Fibroblast of gingiva (primary cell): ENCODE measurements at places on chromosomes 4 and X.

GRCh38 chr4:85372966-85373365, 102.0 kb upstream of the ARHGAP24 start:
- no peak for DNase-seq

GRCh38 chr4:126445596-126445995, 1130.8 kb downstream of the FAT4 start:
- peak; percentile 67 for DNase-seq

- DNase-seq, result peak; percentile 12
Measured at GRCh38 chr4:48162162-48162561, 28.1 kb upstream of the TXK start.

- DNase-seq, result no peak
Measured at GRCh38 chr4:184487503-184487902, 13.2 kb upstream of the IRF2 start.

GRCh38 chr4:31100536-31100935, 380.4 kb downstream of the PCDH7 start:
- no peak for DNase-seq

DNA sequence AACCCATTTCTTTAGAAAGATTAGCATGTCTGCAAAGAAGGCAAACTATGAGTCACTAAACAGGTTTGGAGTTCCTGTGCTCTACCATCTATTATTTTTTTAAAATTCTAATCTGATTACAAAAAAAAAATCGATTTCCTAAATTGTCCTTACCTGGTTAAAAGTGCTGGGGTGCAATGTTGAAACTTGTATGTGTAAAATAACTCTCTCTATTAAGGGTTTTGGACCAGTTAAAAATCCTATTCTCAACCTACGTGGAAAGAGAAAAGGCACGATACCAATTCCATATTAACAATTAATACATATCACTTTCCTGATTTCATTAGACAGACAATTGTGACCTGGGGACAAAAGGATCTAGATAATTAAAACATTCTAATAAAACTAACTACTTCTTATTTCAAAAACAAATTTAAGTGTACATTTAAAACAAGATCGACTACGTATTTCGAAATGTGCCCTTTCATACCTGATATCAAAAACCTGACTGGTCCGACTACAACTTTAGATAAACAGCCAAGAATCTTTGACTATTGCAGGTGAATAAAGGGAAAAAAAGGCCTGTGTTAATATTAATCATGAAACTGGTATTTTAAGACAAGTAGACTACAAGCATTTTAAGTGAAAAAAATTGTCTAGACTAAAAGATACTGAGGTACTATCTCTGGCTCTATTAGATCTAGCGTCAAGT, 21.2 kb downstream of the AADAT start:
- DNase-seq, result no peak
